Body of pancreas (tissue), 4 donors: ENCODE measurements at places on chromosomes 7 and 10. TPM values are rescaled to one million over a fixed set of nuclear protein-coding genes. Genes with fewer than 3 reads are reported as not detected.

- DNase-seq, result peak; percentile 30
Observed at GRCh38 chr7:22890773-22891172, 68.1 kb upstream of the TOMM7 start.

DNA sequence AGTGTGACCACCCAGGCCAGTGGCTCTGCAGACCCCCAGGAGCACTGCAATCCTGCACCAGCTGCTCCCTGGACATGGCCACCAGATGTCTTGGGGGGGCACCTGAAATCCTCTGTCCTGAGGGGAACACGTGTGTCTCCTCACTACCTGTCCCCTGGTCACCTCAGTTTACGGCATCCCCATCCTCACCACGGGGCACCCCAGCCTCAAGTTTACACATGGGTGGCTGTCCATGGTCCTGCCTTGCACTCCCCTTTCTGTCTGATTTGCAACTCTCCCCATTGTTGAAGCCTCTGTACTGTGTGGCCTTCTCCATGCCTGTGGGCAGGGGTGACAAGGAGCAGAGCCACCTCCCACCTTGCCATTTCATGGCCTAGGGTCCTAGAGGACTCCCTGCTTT, 67.2 kb downstream of the RAMP3 start:
- no peak for DNase-seq

NACAD gene
- total RNA-seq, result 0.78 TPM

NEUROD6 gene
- not detected for total RNA-seq

CYP3A4 gene
- 267 TPM for total RNA-seq
